SK-MEL-5 (cell line): ENCODE measurements at places on chromosomes 1 and 21. TPM values are rescaled to one million over a fixed set of nuclear protein-coding genes. Genes with fewer than 3 reads are reported as not detected.

CAPZB gene
- 60.5 and 64.3 TPM in 2 replicates for total RNA-seq

RAP1GAP gene
- total RNA-seq, result 0.61 and 0.95 TPM in 2 replicates

ZNF593 gene
- total RNA-seq, result 49.2 and 58.5 TPM in 2 replicates

TSPEAR gene
- total RNA-seq, result not detected in 2 replicates

FAM72D gene
- total RNA-seq, result 5.8 TPM in 2 replicates

NT5C1A gene
- total RNA-seq, result 0.13 TPM in 2 replicates

IRF6 gene
- total RNA-seq, result not detected in 2 replicates
